Thoracic aorta (tissue), 2 donors: ENCODE measurements at places on chromosomes 2 and 18. TPM values are rescaled to one million over a fixed set of nuclear protein-coding genes. Genes with fewer than 3 reads are reported as not detected.

The DYNC2LI1 gene
- 41.6 TPM for total RNA-seq

The GPAT2 gene
- 6.9 TPM for total RNA-seq

The LHCGR gene
- total RNA-seq = not detected

The UGT1A5 gene
- not detected for total RNA-seq

The HSBP1L1 gene
- 8.5 TPM for total RNA-seq

The MOCOS gene
- total RNA-seq = 2.8 TPM

The SLC14A1 gene
- 86.2 TPM for total RNA-seq

The IHH gene
- total RNA-seq = 1.6 TPM

The MYO3B gene
- not detected for total RNA-seq

DNA sequence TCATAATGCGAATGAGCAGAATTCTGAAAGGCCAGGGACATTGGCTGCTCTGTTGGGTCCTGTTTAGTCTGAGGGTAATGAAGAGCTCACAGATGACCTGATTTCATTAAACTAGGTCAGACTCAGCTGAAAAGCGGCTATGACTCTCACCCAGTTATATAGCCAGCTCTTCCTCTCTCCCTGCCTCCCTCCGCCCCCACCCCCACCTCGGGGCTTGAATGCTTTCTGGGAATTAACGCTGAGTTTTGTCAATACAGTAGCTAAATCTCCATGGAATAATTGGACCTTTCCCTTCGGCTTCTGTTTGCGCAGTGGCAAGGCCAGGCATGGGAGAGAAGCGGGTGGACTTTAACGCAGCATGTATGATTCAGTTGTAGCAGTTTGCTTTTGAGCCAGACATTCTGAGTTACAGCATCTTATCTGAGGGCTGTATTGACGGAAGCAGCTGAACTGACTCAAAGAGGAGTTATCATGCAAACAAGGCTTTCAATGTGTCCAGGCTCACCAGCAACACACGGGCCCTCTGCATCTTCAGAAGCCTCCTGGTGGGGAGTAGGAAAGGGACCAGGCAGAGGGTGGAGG, 110.6 kb downstream of the MYCN start:
- DNase-seq = no peak

DNA sequence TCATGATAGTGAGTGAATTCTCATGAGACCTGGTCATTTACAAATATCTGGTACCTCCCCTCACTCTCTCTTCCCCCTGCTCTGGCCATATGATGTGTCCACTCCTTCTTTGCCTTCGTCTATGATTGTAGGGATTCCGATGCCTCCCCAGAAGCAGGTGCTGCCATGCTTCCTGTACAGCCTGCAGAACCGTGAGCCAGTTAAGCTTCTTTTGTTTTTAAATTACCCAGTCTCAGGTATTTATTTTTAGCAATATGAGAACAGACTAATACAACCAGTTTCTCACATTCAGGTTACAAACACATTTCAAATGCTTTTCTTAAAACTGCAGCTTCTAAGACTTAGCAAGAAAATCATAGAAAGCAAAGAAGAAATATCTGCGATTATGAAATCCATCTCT, 321.2 kb upstream of the CDH7 start:
- no peak for DNase-seq

- no peak for DNase-seq
Measured at GRCh38 chr18:76134628-76135027, 360.4 kb downstream of the ZNF516 start.

- no peak for DNase-seq
Measured at GRCh38 chr18:75139226-75139911, 69.6 kb downstream of the PTGR3 start.

GRCh38 chr2:70905443-70906421, 30.0 kb upstream of the ATP6V1B1 start:
- no peak for DNase-seq

DNA sequence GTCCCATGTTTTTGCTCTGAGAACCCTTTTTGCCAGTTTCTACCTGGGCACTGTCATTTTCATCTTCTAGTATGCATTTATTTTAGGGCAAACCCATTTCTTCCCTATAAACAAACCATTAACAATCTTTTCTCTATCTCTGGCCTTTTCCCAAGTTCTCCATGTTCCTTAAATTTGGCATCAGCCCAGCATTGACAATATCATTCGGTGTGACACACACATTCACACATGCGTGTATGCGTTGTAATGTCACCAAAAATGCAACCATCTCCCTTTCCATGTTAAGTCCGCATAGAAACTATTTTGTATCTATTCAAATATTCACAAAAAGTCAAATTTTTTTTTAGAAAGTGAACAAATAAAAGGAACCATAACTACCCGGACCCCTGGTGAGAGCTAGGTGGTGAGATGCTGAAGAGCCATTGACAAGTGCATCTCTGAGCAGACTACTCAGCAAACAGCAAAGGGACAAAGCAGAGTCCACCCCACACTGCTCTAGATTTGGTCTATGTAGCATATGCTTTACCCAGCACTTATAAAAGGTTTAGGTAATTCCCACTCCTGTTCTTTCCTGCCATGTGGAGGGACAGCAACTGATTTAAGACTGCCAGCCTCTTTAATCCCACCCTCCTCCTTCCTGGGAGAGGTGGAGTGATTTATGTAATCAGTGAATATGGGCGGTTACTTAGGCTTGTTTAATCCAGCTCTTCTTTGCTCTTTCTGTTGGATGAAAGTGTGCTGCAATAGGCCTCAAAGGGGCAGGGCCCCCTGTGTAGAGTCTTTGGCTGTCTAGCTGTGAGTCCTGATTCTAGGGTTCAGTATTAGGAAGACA, 124.1 kb downstream of the METTL8 start:
- no peak for DNase-seq
